ENCODE measurements at places on chromosomes 5 and 9.

DNA sequence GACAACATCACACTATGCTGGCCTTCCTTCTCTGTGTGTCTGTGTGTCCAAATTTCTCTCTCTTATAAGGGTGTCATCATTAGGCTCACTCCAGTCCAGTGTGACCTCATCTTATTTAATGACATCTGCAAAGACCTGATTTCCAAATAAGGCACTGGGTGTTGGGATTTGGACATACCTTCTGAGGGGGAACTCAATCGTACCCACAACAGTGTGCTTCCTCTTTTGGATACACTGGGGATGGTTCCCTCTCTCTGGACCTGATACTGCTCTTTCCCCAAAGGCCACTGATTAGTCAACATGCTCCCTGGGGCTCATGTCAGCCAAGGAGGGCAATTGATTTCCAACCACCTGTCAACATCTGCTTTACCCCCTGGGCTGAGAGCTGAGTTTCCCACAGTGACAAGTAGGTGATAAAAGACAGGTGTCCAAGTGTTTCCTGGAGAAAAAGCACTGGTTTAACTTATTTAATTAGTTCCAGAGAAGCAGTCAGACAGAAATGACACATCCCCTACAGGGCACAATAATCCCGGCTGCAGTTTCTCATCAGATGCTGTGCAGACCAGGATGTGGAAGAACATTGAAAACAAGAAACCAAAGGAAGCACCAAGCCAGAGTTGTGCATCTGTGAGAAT is 17.8 kb upstream of the CEP72 start:
- DNase-seq = no peak

DNA sequence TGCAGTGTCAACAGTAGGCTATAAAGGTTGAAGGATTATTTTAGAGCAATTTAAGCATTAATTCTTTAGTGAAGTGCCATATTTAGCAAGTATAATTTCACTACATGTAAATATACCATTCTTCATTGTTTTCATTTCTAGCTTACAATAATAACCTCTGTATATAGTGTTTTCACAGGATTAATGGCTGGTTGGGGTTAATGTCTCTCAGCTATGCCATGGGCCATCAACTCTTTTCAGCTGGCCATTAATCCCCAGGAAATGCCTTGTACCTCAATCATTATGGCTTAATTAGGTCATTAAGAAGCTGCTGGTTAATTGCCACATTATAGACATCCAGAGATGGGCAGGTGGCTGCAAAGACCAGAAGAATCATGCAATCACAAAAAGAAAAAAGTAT is 715.1 kb downstream of the MAT2B start:
- DNase-seq = no peak

- DNase-seq = no peak
Measured at GRCh38 chr9:86529496-86530275, 175.5 kb upstream of the TUT7 start.

- DNase-seq = no peak
Measured at GRCh38 chr5:66931651-66932050, 264.9 kb downstream of the CD180 start.

- no peak for DNase-seq
Measured at GRCh38 chr9:99336531-99336930, 114.4 kb downstream of the SEC61B start.

DNA sequence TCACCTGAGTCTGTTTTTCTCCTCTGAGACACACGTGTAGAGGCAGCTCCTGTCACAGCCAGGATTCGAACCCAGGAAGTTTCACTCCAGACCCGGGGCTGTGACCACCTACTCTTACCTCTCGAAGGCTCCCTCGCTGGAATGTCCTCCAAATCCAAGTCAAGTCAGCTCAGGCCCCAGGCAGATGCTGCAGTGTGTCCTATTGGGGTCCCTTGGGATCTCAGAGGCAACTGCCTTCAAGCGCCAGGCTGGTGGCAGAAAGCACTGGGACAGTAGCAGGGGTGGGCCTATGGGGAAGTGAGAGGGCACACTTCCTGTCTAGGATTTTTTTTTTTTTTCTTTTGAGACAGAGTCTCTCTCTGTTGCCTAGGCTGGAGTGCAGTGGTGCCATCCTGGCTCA is 762 bp upstream of the ST6GALNAC4 start:
- no peak for DNase-seq

DNA sequence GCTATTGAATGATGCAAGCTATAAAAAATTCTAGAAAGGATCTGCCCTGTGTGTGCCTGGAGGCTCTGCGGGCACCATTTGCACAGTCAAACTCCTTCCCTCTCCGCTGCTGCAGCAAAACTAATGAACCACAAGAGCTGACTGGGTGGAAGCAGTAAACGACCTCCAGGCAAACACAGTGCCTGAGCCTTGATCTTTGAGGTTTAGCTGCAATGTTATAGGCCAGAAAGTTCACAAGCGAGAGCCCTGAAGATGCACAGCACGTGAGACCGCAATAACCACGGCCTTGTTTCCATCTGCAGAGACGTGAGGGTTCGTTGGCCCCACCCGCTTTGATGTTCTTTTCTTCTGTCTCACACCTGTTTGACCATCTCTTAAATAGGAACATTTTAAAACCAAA is 69.2 kb upstream of the S1PR3 start:
- peak; percentile 24 for DNase-seq

GRCh38 chr5:137605411-137605810 is 106.3 kb upstream of the SPOCK1 start:
- no peak for DNase-seq

DNA sequence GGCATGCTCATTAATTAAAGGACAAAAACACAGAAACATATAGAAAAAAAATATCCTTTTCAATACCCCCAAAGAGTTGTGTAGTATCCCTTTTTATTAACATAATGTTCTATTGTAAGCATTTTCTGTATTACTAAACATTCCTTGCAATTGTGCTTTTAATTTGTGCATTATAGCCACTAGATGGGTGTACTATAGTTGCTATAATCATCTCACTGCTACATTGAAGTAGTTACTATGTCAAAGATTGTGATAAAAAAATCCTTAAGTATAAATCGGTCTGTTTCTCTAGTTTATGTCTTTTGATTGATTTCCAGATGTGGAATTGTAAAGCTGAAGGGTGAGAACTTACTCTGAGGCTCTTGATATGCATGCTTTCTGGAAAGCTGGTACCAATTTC is 21.4 kb downstream of the FREM1 start:
- no peak for DNase-seq
